ENCODE measurements at places on chromosomes 7 and 10.
A peak's percentile ranks its signal among the peaks of the same experiment; 100 is the strongest.

- DNase-seq = no peak
These were observed 56.1 kb downstream of the ZNF92 start for GRCh38 chr7:65429642-65430343.

DNA sequence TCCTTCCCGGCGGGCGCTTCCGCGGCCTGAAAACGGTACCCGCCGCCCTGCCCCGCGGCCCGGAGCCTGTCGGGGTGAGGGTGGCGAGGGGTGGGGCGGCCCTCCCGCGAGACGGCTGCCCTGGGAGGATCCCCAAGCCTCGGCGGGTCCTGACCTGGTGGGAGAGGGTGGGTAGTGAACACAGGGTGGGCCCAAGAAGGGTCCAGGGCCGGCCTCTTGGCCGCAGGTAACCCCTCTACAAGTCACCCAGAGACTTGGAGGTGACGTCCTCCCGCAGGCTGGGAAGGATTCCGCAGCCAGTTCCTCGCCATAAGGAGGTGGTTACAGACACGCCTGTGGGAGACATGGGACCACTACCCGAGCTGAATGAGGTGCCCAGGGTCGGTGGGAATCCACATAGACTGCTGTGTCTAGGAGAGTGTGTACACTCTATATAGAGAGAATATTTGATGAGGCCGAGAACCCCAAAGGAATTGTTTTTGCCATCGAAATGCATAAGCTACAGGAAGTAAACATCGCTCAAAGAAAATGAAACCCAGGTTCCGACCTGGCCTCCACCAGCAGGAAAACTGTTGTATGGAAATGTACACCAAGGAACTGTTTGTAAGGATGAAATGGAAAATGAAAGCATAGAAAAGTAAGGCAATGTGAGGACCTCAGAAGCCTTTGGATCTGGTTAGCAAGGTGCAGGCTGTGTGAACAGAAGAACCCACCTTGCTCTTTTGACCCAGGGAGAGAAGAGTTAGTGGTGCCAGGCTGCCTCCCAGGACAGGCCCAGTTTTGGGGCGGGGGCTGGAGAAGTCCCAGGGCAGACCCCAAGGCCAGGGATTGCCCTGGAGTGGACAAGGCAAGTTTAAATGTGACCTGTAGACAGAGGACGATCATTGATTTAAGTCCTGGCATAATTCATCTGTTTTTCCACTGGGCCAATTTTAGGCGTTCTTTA is 659 bp downstream of the OPTN start:
- peak; percentile 43 for DNase-seq

- no peak for DNase-seq
These were observed 314.9 kb upstream of the SP8 start for GRCh38 chr7:21101541-21101940.

DNA sequence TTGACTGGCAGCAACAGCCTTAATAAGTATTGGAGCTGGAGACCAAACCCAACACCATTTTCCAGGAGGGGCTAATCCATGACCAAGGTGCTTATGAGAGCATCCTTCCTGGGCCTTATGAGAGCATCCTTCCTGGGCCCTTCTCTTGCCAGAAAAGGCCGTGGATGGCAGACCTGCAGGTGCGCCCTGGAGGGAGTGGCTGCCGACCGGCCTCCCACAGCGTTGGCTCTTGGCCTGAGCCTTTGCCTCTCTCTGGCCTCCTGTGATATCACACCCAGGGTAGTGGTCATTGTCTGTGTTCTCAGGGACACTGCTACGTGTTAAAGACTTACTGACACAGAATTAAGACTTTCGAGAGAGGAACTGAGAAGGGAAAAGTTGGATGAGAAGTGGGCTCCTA is 22.3 kb upstream of the NUDCD3 start:
- DNase-seq = no peak

DNA sequence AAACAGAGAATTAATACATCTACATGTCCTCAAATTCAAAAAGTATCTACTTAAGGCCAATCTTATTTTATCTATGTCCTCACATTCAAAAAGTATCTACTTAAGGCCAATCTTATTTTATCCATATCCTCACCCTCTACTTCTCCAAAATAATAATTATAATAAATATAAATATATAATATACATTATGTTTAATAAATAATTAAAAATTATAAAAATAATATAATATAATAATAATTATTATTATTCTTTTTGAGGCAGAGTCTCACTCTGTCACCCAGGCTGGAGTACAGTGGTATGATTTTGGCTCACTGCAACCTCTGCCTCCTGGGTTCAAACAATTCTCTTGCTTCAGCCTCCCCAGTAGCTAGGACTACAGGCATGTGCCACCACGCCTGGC is 784.9 kb downstream of the DNAJB9 start:
- DNase-seq = no peak

DNA sequence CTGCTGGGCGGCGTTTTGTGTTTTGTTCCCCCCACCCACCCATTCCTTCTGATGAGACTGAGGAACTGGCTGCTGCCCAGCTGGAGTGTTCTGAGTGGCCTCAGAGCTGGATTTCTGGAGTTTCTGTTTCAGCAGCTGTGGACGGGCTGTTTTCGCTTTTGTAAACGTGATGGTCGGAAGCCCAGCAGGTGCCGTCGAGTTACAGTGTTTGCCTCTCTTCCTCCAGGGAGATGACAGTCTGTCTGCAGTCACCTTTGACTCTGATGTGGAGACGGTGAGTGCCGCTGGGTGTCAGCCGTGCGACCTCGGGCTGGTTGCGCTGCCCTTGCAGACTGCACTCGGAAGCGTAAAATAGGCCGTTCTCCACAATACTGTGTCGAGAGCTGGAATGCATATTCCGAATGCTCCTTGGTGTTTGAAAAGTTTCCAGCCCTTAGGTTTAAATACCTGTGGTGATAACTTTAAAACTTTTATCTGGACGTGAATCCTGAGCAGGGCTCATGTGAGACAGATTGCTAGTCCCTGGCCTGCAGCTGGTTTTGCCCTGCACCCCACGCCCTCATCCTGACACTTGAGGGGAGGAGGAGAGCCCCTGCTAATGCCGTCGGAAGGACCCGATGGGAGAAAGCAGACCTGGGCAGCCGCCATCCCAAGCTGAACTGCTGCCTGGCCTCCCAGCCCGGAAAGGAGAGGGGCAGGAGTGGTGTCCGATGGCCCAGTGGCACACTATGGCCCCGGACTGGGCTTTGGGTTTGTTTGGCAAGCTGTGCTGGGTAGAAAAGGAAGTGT is 8.3 kb downstream of the IQCE start:
- peak; percentile 42 for DNase-seq

DNA sequence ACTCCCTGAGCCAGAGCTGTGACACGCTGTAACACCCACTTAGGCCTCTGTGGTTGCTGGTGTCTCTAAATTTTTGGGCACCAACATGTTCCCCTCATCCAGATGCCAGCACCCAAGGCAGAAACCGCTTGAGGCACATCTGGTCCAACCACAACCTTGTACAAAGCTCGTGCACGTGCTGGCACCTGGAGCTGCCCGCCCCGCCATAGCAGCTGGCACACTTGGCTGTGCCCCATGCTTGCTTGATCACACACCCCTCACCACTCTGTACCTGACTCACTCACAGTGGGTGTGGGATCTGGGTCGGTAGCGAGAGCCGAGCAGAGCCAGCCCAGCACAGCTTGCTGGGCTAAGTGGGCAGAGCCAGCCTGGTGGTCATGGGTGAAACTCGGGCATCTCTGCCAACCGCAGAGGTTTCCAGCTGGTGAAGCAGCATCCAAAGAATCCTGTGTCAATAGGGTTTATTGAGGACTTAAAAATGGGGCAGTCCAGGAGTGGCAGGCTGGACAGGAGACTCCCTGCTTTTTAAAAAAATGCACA is 1210.4 kb downstream of the TYW1 start:
- no peak for DNase-seq

DNA sequence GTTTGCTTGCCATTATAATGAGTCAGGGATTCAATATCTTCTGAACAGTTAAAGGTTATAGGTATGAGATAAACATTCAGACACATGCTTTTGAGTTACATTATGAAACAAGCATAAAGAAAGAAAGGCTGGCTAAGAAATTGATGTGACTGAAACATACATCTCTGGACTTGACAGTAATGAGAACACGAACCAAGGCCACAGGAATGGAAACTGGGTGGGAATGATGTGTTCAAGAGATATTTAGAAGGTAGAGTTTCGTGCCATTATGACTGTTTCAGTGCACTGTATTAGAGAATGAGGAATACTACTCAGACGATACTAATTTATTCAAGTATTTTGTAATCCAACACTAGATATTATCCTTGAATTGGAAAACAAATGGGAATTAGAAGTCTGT is 332.1 kb upstream of the MAGI2 start:
- no peak for DNase-seq

- no peak for DNase-seq
These were observed 58.3 kb downstream of the CDHR3 start for GRCh38 chr7:106021151-106022067.

DNA sequence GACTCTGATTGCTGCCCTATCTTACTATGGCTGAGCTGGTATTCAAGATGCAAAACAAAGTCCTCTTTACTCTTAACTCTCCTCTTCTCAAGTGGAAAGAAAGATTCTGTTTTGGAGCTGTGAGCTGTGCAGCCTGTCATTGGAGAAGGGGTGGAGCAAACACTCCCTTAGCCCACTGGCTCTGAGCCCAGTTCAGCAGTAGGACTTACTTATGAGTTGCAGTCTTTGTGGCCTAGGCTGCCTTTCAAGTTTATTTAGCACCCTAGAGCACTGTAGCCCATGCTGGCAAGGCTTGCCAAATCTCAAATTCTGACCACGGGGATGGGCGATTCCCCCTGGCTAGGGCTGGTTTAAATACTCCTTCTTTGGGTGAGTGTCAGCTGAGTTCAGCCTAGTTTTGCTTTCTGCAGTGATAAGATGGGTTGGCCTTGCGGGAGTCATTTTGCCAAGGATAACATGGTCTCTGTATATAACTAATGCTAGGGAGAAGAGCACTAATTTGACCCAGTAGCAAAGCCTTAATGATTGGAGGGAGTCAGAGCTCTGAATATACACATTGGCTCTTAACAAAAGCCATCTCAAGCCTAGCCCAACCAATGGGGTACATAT is 110.2 kb downstream of the MYO3A start:
- no peak for DNase-seq

DNA sequence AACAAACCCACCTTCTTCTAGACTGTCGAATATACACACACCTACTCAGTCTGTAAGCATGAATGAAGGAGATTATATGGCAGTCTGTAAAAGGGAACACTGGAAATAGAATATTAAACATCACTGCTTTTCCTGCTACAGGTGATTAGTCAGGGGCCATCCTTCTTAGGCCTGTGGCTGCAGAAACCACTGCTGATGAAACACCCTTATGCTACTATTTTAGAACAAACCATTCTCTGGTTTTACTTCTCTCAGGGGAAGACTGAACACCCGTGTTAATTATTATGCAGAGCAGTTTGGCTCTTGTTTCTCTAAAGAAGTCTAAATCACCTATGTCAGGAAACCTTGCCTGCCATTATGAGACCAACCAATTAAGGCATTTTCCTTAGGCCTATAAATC is 351.1 kb upstream of the KLF6 start:
- DNase-seq = no peak

GRCh38 chr7:47836503-47837202 is 111.6 kb downstream of the PKD1L1 start:
- no peak for DNase-seq

GRCh38 chr10:32105782-32106382 is 49.7 kb upstream of the KIF5B start:
- no peak for DNase-seq

GRCh38 chr10:122050311-122050710 is 61.3 kb downstream of the TACC2 start:
- no peak for DNase-seq

GRCh38 chr10:37701781-37702493 is 155.5 kb downstream of the ZNF248 start:
- DNase-seq = no peak

DNA sequence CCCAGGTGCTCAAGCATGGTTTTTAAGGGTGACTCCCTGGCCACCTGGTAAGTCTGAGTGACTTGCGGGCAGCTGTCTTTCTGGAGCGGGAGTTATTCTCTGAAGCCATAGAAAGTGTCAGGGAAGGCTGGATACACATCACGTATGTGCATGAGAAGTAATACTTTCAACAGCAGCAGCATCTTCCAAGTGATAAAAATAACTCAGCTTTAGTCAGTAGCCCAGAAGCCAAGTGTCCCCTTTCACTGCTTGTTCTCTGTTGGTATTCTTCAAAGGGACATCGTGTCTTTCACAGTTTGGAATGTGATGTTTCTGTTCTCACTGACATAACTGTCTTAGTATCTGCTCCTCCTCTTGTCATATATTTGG is 97.6 kb downstream of the KIAA1217 start:
- no peak for DNase-seq
